ENCODE measurements at places on chromosomes 12 and 14.

- no peak for DNase-seq
Observed at GRCh38 chr12:15540005-15540404, 217.7 kb downstream of the PTPRO start.

- DNase-seq = no peak
Observed at GRCh38 chr12:10113075-10113474, 14.3 kb upstream of the CLEC1A start.

- DNase-seq = no peak
Observed at GRCh38 chr12:11711651-11712327, 62.3 kb downstream of the ETV6 start.

DNA sequence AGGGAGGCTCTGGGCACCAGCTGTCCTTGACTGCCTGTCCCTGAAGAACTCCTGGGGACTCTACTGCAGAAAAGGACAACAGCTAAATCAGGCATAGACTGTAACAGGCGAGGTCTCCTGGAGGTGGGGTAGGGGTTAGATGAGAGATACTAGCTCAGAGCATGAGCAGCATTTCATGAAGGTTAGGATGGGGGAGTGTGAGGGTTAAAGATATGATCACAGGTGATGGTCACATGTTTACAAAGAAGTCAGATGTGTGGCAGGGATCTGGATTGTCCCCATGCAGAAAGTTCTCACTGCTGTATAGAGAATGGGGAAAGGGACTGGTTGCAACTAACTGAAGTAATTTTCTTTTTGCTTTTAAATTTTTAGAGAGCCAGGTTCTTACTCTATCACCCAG, 26.5 kb downstream of the TMEM229B start:
- no peak for DNase-seq

DNA sequence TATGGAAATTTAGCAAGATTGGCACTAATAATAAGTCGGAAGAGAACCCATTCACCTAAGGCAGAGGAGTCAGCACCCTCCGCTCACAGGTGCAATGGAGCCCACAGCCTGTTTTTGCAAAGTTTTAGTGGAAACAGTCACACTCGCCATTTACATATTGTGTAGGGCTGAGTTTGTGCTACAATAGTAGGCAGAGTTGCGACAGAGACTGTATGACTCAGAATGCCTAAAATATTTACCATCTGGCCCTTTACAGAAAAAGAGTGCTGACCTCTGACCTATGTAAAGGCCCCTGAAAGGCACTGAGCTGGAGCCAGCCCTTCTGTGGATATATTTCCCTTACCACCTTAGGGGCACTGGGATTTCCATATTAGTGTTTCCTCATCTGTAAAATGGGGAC, 79.0 kb downstream of the PRIMA1 start:
- no peak for DNase-seq

DNA sequence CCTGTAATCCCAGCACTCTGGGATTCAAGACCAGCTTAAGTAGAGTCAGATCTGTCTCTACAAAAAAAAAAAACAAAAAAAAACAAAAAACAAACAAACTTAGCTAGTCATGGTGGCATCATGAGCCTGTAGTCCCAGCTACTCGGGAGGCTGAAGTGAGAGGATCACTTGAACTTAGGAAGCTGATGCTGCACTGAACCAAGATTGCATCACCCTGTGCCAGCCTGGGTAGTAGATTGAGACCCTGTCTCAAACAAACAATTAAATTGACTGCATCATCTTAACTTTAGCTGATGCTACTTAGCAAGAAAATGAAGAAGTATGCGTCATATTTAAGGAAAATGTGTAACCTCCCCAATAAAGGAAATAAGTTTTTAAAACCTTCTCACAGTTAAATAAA, 136.6 kb upstream of the ATXN7L3B start:
- DNase-seq = no peak

DNA sequence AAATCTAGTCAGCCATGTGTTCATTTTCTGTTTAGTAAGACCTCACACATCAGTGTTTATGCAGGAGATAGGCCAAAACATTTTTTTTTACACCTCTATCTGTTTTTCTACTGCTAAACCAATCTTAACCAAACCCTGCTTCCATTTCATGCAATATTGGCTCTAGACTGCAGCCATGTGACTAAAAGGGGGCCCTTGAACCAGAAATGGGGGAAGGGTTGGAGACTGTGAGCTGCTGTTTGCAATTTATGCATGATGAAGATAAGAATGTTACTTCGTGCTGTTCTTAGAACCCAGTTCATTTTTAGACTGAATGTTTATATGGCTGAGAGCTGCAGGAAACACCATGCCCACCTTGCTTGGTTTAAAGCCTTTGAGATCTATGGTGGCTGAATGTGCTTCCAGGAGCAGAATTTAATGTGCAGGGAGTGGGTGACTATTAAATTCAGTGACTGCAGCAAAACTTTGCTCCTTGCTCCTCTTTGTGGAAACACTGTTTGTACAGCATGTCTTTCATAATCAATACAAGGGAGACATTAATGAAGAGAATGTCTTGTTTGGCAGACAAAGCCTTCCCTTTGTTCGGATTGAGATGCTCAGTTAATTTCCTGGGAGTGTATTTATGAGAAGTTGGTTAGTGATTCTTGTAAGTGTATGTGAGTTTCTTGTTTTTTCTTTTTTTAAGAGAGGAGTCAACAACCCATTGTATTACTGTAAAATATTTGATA, 53.6 kb downstream of the CHST11 start:
- DNase-seq = no peak

- no peak for DNase-seq
Observed at GRCh38 chr12:58314610-58315009, 373.2 kb downstream of the ATP23 start.

- DNase-seq = no peak
Observed at GRCh38 chr12:92334552-92334951, 188.9 kb upstream of the BTG1 start.

- DNase-seq = no peak
Observed at GRCh38 chr14:63438065-63438757, 105.0 kb downstream of the PPP2R5E start.
